ENCODE measurements at places on chromosomes 1 and 21. TPM values are rescaled to one million over a fixed set of nuclear protein-coding genes. Genes with fewer than 3 reads are reported as not detected.
A peak's percentile ranks its signal among the peaks of the same experiment; 100 is the strongest.

- DNase-seq, result no peak
- no peaks in the 10 kb centered on the region for H3K4me1 ChIP-seq
- H3K36me3 ChIP-seq, result 0 out of 2 replicates have a peak, but pooled peaks cover 8% of the 10 kb centered on the region
- H3K27ac ChIP-seq, result no peak overlapping the region
- no peaks in the 10 kb centered on the region for H3K27me3 ChIP-seq
- no peak overlapping the region for H3K4me3 ChIP-seq
Observed at GRCh38 chr21:33268737-33269441, 2.7 kb downstream of the IL10RB start.

Gene TNFRSF18
- not detected for total RNA-seq

Gene CLDN14
- total RNA-seq, result 0.51 TPM

DNA sequence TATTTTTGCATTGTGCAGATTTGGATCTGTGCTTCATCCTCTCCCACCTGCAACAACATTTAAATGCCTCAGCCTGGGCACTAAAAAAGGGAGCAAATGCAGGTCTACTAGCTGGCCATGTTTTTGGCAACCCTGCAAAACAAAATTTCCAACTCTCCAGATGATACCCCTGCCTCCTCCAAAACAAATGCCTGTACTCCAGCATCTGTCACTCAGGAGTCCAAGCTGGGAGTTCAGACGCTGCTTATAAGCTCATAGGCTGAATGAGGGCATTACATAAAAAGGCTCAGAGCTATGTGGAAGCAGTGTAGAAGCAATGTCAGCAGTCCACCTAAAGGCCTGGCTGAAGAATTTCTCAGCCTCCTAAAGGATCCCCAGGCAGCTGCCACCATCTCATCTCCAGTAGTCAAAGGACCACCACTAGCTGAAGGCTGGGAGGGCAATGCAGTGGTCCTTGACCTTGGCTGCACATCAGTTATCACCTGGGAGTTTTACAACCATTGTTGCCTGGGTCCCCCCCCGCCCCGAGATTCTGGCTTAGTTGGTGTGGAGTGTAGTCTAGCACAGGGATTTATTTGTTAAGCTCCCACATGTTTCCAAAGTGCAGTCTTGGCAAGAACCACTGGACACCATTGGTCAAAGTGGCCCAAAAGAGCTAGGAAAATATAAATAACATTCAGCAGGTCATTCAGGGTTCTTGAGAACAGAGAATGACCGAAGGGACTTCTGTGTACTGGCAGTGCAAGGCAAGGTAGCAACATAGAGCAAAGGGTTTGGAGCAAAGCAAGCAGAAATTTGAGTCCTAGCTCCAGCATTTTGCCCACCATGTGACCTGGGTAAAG is 57.2 kb downstream of the ITPKB start:
- H3K4me3 ChIP-seq, result no peak overlapping the region
- H3K27me3 ChIP-seq, result no peaks in the 10 kb centered on the region
- no peak overlapping the region for H3K27ac ChIP-seq
- H3K36me3 ChIP-seq, result no peaks in the 10 kb centered on the region
- DNase-seq, result no peak

- H3K4me3 ChIP-seq, result peak overlapping the region; percentile 49
- no peaks in the 10 kb centered on the region for H3K27me3 ChIP-seq
- H3K27ac ChIP-seq, result peak overlapping the region; percentile 93
- peaks cover 68% of the 10 kb centered on the region for H3K4me1 ChIP-seq
Observed at GRCh38 chr1:115184260-115184950, 95.1 kb upstream of the TSPAN2 start.

- H3K27ac ChIP-seq, result no peak overlapping the region
- H3K4me1 ChIP-seq, result no peaks in the 10 kb centered on the region
- DNase-seq, result no peak
- no peaks in the 10 kb centered on the region for H3K36me3 ChIP-seq
Observed at GRCh38 chr1:102628109-102628613, 480.2 kb downstream of the COL11A1 start.

GRCh38 chr1:18569811-18570545 is 60.7 kb upstream of the PAX7 start:
- H3K27me3 ChIP-seq, result 0 out of 2 replicates have a peak, but pooled peaks cover 2% of the 10 kb centered on the region
- H3K27ac ChIP-seq, result no peak overlapping the region
- H3K36me3 ChIP-seq, result no peaks in the 10 kb centered on the region
- DNase-seq, result no peak
- no peak overlapping the region for H3K4me3 ChIP-seq
- H3K4me1 ChIP-seq, result no peaks in the 10 kb centered on the region

DNA sequence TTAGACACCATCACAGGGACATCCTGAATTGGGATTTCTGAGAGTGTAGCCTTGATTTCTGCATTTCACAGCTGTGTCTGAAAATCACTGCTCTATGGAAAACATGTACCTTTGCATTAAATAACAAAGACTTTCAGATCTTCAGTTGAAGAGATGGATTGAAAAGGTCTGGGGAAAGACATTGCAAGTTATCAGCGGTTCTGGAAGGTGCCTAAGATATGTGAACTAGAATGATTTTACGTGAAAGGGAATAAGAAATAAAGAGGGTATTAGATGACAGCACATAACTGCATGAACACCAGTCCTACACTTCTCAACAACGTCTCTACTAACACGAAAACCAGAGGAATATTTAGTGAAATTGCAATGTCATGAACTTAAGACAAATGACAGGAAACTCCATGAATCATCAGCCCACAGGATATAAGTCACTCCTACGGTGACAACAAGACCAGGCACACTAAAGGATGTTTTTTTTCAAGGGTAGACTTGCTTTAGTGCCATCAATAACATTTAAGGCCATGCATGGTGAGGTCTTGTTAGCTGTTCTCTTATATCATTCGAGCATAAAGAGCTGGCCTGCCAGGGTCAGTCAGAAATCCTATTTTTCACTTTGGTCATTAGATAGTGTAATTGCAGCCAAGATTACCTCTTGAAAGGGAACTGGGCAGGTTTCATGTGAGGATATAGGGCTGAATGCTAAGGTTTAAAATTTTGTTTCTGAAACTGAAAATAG is 283.1 kb downstream of the GRIK1 start:
- no peaks in the 10 kb centered on the region for H3K36me3 ChIP-seq
- no peak overlapping the region for H3K27ac ChIP-seq
- H3K4me1 ChIP-seq, result peaks cover 10% of the 10 kb centered on the region
- H3K27me3 ChIP-seq, result no peaks in the 10 kb centered on the region
- DNase-seq, result peak; percentile 69

GRCh38 chr1:85322655-85323054 is 46.2 kb upstream of the BCL10 start:
- peaks cover 87% of the 10 kb centered on the region for H3K4me1 ChIP-seq
- no peaks in the 10 kb centered on the region for H3K27me3 ChIP-seq
- H3K27ac ChIP-seq, result peak overlapping the region; percentile 99
- no peak overlapping the region for H3K4me3 ChIP-seq

DNA sequence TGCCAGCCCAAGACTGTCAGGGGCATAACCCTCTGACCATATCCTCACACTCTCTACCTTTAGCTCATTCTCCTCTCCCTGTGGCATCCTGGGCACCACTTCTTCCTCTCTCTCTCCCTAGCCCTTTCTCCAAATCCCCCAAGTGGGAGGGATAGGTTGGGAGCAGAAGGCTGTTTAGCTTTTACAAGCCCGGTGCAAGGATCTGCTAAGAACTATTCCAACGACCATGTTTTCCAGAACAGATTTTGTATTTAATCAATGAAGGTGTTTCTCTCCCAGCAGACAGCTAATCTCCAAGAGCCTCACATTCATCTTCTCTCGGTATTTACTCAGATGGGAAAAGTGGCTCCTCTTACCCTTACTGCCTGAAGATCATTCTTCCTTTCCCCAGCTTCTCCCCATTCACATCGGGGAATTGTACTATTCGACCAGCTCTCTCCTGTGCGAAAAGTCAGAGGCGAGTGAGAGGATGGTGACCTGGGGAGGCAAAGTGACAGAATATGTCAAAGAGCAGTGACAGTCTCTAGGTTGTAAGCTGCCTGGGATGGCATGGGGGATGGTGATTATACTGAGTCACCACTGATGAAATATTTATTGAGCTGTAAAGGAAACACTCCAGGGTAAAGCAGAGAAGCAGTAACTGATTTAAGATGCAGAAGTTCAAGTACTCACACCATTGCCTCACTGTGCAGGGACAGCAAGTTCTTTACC is 47.0 kb upstream of the RBM15 start:
- peak overlapping the region; percentile 39 for H3K27ac ChIP-seq
- no peaks in the 10 kb centered on the region for H3K27me3 ChIP-seq
- peaks cover 30% of the 10 kb centered on the region for H3K4me1 ChIP-seq
- DNase-seq, result peak; percentile 81

- DNase-seq, result peak; percentile 74
- no peaks in the 10 kb centered on the region for H3K27me3 ChIP-seq
- H3K36me3 ChIP-seq, result no peaks in the 10 kb centered on the region
- no peak overlapping the region for H3K27ac ChIP-seq
- no peak overlapping the region for H3K4me3 ChIP-seq
- H3K4me1 ChIP-seq, result 0 out of 2 replicates have a peak, but pooled peaks cover 3% of the 10 kb centered on the region
Observed at GRCh38 chr1:53693773-53694717, 44.9 kb downstream of the GLIS1 start.

GRCh38 chr1:26959722-26960624 is at the start of gene KDF1:
TSS of gene KDF1 (minus strand) at chr1:26960468. CDS start at chr1:26952380, 8,088 bp downstream.
- H3K36me3 ChIP-seq, result no peaks in the 10 kb centered on the region
- no peak within 1 kb of the TSS for H3K27ac ChIP-seq
- peak within 1 kb of the TSS; percentile 54 for H3K4me3 ChIP-seq

All from GM23248 (cell line).